ENCODE measurements at places on chromosomes 11 and 22.

DNA sequence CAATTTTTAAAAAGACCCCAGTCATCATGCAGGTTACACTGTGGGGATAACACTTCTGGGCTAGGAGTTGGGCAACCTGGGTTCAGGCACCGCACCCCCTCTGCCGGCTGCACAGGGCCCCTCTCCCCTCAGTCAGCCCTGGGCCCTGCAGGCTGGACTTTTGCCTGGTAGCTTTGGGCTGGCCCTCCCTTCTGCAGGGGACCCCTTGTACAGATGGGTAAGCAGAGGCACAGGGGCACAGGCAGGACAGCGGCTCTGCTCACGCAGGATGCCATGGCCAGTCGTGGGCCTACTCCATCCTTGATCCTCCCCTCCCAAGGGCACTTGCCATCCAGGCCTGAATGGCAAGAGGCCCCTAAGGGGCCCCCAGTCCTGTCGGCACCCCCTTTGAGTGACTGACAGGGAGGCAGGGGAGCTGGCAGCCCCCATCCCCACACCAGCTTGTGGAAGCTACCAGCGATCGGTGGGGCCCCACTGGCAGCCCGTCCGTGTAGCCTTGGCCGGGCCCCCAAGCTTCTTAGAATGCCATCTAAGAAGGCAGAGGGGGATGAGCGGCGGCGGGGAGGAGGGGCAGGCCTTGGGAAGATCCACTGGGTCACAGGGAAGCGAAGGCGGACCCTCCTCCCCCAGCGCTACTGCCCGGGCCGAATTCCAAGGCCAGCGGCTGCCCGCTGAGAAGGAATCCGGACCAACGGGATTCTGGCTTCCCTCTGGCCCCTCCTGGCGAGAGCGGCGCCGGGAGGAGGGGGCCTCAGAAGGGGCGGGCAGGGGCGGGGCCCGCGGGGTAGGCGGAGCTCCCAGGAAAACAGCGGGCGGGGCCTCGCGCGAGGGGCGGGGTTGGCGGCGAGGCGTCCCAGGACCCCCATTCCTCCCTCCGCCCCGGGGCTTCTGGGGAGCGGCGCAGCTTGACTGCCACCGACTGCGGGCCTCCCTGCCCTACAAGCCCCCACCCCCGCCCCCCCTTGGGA, 6.8 kb upstream of the CHKA start:
- no peak for DNase-seq

GRCh38 chr11:82996966-82997606, 74.6 kb downstream of the RAB30 start:
- DNase-seq, result no peak

DNA sequence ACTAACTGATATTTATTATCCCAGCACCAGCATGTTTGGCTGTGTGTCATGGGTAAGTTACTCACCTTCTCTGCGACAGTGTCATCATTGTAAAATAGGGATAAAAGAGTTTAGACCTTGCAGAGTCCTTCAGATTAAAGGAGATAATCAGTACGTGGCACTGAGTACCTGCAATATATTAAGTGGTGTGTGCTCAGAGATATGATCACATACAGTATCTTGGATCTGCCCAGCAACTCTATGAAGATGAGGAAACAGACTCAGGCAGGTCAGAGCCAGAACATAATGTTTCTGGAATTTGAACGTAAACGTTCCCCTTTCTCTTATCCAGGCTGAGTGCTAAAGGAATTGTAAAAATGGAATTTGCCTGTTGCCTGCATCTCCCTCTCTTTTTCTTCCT, 46.9 kb upstream of the ELF5 start:
- DNase-seq, result no peak

GRCh38 chr11:117973503-117973860, 12.7 kb upstream of the IL10RA start:
- no peak for DNase-seq

All from stimulated activated CD4-positive, alpha-beta T cell treated with anti-CD3 and anti-CD28 coated beads, Interleukin-15, amount 100 ng/mL, for 1 hour (primary cell).